Stimulated activated CD4-positive, alpha-beta T cell treated with anti-CD3 and anti-CD28 coated beads, Interleukin-2, amount 100 ng/mL, for 24 hours (primary cell): ENCODE measurements at places on chromosomes 1 and 21.

DNA sequence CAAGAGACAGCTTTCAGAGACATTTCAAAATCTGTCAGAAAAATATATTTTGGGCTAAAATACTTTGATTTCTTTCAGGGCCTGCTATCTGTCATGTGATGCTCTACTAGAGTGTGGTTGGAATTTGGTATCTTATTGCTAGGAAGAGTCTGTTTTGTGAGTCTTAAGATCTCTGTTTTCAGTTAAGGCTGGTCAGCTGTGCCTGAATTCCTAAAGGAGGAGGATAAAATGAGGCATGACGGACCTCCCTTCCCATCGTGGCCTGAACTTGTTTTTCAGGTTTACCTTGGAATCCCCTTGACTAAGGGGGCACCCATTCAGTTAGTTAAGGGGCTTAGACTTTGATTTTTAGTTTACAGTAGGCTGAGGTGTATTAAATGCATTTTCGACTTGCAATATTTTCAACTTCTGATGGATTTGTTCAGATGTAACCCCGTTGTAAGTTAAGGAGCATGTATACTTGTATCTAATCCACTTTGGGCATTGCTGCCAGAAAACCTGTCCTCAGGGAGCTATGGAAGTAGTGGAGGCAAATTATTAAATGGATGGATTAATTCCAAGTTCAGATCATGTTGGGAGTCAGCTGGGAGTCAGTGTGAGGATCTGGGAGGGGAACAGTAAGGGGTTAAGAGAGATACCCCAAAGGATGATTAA, 18.3 kb downstream of the CAPN2 start:
- DNase-seq: no peak

DNA sequence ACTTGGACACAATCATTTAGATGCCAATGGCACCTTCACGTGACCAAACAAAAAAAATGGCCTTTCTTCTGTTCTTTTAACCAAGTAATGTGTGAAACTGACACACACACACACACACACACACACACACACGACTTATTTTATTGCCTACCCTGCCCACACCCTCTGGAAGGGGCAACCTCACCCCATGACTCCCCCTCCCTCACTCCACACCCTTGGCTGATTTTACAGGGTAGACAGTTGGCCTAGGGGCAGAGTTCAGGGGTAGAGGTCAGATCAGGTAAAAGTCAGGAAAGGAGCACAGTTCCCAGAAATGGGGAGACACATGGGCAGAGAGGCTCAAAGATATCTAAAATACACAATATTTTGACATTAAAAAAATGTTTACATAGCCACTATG, 144.8 kb upstream of the GJB5 start:
- no peak for DNase-seq

- no peak for DNase-seq
These were observed 76.2 kb upstream of the CXADR start for GRCh38 chr21:17436626-17437111.

GRCh38 chr1:195238313-195238712, 1369.9 kb downstream of the KCNT2 start:
- DNase-seq: no peak

GRCh38 chr21:38439426-38439825, 58.9 kb downstream of the ERG start:
- no peak for DNase-seq

- no peak for DNase-seq
These were observed 67.5 kb upstream of the DUSP10 start for GRCh38 chr1:221809091-221810029.

DNA sequence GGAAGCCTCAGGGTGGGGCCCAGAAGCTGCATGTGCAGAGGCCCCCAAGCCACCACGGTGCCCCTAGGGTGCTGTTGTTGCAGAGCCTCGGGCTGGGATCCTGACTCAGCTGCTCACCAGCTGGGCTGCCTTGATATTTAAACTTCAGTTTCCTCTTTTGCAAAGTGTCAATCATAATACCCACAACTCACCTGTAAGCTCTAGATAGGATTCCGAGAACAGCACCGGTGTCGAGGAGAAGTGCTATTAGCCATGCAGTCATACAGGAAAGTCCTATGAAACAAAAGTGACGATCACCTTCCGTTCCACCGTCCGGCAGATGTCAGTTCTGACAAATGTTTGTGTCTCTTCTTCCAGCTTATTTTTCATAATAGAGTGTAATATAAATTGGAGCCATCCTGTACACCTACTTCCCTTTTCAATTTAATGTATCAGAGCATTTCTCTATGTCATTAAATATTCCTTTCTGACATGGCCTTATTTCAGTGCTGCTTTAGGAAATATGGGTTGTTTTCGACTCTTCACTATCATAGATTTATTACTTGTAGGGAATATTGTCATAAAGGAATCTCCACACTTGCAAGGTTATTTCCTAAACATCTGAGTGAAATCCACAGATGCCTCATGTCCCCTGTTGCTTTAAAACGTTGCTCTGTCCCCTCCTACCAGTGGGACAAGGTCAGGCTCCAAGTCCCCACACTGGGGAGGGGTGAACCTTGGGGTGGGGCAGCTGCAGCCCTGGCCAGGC, 100.8 kb downstream of the SIK1 start:
- no peak for DNase-seq
